GM12865 (cell line): ENCODE measurements at places on chromosomes 7 and 10.

DNA sequence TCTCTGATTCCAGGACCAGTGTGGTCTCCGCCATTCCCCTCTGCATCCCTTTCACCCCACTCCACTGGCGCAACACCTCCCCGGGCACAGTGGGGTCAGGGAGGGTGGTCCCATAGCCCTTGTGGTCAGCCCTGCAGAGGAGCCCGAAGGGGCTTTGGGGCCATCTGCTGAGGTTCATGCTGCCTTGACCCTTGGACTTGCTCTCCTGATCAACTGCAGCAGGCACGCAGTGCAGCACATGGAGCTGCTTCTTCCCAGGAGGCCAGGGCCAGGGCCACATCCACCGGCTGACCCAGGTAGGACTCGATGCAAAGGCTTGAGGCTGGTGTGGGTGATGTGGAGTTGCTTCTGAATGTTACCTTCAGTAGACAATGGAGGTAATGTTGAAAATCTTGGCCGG, 35.1 kb downstream of the PDIA4 start:
- DNase-seq = no peak

DNA sequence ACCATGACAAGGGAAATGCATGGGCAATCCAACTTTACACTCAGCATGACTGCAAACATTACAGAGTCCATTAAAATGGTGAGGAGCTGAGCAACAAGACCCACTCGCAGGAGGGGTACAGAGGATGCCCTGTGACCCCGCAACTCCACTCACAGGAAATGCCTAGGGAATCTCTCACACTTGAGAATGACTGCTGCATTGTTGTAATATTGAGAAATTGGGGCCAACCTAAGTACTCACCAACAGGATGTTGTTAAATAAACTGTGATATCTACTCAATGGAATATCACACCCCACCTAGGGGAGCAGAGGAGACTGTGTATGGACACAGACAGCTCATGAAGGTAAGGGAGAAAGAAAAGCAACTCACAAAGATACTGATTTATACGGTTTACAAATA, 53.4 kb upstream of the CAMK2B start:
- no peak for DNase-seq

GRCh38 chr7:30594048-30594539, 584 bp upstream of the GARS1 start:
- DNase-seq = peak; percentile 65

DNA sequence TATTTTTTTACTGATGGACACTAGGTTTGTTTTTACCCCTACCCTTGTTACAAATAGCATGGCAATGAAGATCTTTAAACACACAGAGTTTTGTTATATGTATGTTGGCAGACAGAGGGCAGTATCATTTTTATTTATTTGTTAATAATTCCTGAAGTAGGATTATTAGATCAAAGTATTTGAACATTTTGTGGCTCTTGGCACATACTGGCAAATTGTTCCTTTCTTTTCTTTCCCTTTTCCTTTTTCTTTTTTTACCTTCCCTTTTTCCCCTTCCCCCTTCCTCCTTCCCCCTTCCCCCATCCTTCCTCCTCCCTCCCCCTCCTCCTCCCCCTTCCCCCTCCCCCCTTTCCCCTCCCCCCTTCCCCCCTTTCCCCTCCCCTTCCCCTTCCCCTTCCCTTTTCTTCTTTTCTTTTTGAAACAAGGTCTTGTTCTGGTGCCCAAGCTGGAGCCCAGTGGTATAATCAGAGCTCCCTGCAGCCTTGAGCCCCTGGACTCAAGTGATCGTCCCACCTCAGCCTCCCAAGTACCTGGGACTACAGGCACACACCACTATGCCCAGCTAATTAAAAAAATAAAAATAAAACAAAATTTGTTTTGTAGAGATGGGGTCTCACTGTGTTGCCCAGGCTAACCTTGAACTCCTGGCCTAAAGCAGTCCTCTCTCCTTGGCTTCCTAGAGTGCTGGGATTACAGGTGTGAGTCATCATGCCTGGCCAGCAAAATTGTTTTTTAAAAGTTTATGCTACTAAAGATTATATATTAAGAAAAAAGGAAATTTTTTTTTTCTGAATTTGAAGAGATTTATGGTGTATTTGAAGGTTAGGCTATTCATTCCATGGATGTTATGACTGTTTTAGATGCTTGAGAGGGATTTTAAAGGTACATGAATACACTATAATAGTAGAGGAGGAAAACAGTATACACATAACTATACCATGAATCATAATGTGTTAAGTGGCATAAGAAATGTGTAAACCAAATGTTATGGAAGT, 39.3 kb downstream of the SEPTIN7 start:
- no peak for DNase-seq

- no peak for DNase-seq
Observed at GRCh38 chr10:95499482-95499989, 61.6 kb downstream of the SORBS1 start.

- peak; percentile 24 for DNase-seq
Observed at GRCh38 chr10:29482591-29483431, 152.0 kb downstream of the SVIL start.

DNA sequence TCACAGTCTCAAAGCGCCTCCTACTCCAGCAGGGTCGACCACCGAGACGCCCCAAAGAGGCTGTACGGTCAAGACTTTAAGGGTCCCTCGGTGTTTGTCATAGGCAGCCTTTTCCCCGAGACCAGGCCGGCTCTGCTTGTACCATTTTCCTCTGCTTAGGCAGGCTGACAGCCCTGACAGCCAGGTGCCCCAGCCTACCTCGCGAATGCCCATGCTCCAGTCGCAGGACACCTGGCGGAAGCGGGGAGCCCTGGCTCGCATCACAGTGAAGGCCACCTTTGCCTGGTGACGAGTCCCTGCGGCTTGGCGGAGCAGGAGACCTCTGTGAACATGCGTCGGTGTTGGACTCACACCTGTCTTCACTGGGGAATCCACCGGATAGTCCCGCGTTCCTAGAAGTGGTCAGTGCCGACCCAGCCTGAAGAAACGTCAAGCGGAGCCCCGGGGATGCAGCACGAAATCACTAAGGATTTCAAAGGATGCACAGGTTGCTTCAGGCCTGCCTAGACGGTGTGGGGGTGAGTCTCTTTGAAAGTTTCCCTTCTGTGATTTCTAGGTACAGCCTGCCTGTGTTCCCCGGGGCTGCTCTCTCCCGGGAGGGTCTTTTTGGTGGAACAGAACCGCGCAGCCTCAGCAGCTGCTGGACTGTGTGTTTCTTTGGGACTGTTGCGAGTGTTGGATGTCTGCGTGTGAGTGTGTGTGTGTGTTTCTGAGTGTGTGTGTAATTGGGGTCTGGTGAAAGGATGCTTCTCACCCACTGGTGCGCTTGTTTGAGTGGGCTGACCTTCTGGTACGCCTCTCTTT, 30.5 kb upstream of the ZNF273 start:
- no peak for DNase-seq

DNA sequence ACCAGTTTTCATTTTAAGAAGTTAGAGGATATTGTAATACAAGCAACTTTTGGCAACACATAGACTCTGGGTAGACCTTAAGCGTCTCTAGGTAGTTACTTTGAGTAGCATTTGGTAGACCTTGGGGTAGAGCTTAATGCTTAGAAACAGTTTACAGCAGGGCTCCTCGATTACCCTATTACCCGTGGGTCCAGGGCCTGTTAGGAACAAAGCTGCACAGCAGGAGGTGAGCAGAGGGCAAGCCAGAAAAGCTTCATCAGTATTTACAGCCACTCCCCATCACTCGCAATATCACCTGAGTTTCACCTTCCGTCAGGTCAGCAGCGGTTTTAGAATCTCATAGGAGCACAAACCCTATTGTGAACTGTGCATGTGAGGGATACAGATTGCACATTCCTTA, 173.5 kb downstream of the TSPAN12 start:
- no peak for DNase-seq

DNA sequence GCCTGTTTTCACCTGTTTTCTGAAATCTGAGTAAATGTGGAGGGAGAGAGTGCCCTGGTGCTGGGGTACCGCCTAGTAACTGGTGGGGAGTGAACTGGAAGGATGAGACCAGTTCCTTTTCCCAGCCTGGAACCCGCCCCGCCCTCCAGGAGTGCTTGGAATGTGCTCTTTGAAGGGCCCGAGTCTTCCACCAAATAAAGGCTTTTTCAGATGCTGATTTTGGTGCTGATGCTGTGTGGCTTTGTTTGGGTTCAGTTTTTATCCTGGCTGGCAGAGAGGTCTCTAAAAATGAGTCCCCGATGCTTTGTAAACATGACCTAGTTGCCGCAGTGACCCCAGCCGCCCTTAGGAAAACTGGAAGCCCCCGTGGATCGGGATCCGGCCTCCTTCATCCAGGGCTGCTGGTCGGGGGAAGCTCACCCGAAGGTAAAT, 25.9 kb downstream of the FOXK1 start:
- DNase-seq = no peak

DNA sequence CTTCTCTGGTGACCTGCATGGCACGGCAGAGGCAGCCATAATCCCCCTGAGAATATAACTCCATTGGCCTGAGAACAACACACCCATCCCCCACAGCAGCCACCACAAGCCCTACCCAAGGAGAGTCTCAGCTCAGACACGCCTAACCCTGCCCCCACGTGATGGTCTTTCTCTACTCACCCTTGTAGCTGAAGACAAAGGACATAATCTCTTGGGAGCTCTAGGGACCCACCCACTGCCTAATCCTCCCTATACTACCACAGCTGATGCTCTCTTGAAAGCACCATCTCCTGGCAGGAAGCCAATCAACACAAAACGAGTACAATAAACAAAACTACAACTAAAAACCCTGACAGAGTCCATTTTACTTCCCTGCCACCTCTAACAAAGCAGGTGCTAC, 30.7 kb upstream of the HPSE2 start:
- peak; percentile 5 for DNase-seq

DNA sequence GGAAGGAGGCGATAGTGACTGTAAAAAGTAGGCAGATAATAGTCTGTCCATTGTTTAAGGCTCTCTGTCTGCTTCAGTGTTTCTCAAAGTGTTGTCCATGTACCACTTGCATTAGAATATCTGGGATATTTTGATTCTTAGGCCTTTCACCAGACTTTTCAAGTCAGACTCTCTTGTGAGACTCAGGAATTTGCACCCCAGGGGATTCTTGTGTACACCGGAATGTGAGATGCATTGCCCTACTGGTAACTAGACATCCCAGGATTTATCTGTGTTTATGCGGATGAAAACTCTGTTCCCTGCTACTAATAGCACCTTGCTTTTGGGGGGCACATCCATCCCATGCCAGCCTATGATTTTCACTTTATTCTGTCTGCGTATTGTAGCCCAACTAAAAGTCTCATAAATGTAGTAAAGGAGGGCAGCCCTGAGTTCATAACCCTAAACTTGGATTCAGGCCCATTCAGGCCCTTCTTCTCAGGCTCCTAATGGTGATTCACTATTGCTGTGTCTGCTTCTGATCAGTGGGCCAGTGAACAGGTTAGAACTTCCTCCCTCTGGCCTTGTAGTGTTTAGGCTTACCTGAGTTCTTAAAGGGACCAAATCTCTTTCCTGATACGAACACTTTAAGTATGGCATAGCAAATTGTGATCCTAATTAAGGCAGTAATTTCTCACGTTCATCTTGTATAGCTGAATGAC, 71.8 kb upstream of the RPA3 start:
- no peak for DNase-seq
